Activated CD4-positive, alpha-beta memory T cell treated with anti-CD3 and anti-CD28 coated beads for 36 hours (primary cell): ENCODE measurements at places on chromosomes 2 and 18. TPM values are rescaled to one million over a fixed set of nuclear protein-coding genes. Genes with fewer than 3 reads are reported as not detected.

GRCh38 chr2:203719456-203720410 is 13.3 kb downstream of the CD28 start:
- DNase-seq: no peak

Gene SNTG2
- total RNA-seq: 0.67 TPM

- DNase-seq: no peak
These were observed 20.2 kb downstream of the USP37 start for GRCh38 chr2:218547978-218548377.

GRCh38 chr2:226450141-226450540 is 349.5 kb downstream of the IRS1 start:
- DNase-seq: no peak

Gene MERTK
- total RNA-seq: 1.2 TPM

Gene RAB31
- 0.71 TPM for total RNA-seq

- no peak for DNase-seq
These were observed 938.1 kb upstream of the SLC39A10 start for GRCh38 chr2:194718881-194719280.

DNA sequence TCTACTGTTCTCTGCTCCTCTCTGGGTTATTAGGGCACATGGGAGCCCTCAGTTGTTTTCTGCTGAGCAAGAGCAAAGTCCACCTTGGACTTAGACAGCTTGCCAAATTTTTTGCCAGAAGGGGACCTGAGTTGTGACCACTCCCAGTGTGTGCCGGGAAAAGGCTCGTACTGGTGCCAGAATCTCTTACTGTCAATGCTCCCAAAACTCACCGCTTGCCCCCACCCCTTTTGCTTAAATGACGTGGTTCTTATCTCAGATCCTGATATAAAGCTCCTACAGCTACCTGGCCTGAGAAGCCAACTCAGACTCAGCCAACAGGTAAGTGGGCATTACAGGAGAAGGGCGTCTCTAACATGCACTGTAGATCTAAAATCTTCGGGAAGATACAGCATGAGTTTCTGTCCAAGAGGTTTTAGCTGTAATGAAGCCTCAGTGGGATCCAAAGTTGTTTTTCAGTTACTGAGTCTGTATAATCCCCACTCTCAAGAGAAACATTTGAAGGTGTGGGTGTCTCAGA is at the start of gene REG1A:
Gene REG1A (plus strand): TSS at position 295 of the 520 bp plus-strand sequence. CDS start 374 bp downstream, outside the sequence.
- DNase-seq: no peak

Gene DCC
- total RNA-seq: not detected

DNA sequence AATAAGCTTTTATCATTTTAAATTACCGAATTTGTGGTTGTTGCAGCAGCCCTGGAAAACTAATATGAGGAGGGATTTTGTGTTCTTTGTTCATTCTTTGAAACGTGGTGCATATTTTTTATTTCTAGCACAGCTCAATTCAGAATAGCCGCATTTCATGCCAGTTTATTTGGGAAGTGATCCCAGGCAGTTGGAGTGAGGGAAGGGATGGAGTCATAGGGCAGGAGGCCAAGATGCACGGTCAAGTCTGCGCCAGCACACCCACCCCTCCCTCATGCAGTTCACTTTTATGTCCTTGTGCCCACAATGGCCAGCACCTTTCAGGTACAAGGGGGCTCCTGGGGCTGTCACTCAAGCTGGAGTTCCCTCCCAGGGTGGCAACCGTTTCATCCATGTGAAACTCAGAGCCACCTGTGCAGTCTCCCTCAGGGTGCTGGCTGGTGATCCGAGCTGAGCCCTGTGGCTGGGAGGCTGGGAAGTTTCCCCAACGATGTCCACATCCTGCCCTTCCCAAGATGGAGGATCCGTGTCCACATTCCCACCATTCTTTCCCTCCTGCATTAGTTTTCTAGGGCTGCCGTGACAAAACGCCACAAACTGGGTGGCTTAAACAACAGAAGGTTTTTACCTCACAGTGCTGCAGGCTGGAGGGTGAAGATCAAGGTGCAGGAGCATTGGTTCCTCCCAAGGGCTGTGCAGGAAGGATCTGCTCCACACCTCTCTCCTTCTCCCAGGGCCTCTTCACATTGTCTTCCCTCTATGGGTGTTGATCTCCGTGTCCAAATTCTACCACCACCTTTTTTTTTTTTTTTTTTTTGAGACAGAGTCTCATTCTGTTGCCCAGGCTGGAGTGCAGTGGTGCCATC is 68.5 kb upstream of the ITGA6 start:
- no peak for DNase-seq

DNA sequence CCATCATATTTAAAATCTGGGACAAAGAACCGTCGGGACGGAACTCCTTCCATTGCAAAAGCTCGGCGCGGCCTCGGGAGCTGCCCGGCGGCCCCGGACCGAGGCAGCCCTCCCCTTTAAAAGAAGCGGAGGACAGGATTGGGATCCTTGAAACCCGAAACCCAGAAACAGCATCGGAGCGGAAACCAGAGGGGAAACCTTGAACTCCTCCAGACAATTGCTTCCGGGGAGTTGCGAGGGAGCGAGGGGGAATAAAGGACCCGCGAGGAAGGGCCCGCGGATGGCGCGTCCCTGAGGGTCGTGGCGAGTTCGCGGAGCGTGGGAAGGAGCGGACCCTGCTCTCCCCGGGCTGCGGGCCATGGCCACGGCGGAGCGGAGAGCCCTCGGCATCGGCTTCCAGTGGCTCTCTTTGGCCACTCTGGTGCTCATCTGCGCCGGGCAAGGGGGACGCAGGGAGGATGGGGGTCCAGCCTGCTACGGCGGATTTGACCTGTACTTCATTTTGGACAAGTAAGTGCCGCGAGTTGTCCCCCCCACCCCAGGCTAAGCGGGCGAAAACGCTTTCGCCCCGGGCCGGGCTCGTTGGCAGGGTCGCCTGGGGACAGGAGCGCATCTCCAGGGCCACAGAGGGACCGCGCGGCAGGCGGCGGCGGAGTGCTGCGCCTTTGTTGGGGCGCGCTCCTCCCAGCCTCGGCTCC is at the start of gene ANTXR1:
Gene ANTXR1 (plus strand): TSS at position 38 of the 698 bp plus-strand sequence. CDS start 321 bp downstream, at position 359.
- peak; percentile 23 for DNase-seq

DNA sequence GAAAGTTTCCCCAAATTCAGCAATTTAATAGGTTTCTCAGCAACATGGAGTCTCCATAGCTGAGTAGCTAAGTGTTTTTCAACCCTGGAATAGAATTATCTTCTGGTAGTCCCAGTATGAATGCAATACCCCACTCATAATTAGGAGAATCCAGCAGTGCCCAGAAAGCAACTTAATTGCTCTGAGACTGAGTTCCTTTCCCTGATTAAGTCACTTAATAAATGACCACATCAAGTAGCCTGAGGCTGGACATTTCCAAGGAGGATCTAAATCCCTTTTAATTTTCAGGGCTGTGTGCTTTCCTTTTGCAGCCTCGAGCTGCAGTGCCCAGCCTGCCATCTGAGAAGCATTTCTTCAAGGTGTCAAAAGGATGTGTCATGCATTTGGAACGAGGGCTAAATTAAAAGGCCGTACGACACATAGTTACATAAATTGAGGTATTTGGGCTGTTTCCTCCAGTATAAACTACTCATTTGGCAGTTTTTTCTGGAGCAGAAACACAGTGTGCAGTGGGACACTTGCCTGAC is 17.7 kb upstream of the SIX2 start:
- no peak for DNase-seq

DNA sequence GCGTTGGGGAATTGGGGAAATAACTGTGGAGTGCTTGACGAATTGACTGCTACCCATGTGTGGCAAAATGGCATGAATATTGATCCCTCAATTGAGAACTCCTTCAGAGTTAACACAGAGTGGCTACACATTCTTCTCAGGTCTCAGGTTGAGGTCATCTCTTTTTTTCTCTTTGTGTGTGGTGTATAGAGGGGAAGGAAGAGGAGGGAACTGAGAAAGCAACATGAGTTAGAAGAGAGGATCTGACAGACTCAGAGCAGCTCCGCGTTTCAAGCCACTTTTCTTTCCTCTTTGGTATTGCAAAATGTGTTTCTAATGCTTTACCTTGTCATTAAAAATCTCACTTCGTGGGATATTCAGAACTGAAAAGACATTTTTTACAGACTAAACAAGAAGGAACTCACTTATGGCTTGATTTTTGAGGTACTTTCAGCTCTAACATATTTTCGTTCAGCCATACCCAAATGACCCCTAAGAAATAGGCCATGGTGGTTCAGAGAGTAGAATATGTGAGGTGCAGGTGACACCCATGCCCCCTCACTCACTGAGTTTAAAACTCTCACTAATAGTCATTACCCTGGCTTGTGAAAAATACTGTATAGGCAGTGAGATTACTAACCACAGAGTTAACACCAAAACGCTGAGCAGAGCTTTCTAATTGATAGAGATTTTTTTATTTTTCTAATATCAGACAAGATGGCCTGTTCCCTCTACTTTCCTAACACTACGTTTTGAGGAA is 22.5 kb downstream of the STAT4 start:
- no peak for DNase-seq

GRCh38 chr2:28276076-28276618 is 116.5 kb upstream of the FOSL2 start:
- DNase-seq: peak; percentile 50

Gene SLC14A1
- 1.1 TPM for total RNA-seq

GRCh38 chr18:31419457-31419932 is 28.0 kb upstream of the DSG3 start:
- DNase-seq: no peak

Gene UGT1A8
- total RNA-seq: not detected
